Calu3 (cell line): ENCODE measurements at places on chromosomes 16 and 17. TPM values are rescaled to one million over a fixed set of nuclear protein-coding genes. Genes with fewer than 3 reads are reported as not detected.

Gene COIL
- total RNA-seq = 13.4 and 13.5 TPM in 2 replicates

Gene ITGAX
- 1.6 and 3.9 TPM in 2 replicates for total RNA-seq

Gene CDC42EP4
- total RNA-seq = 50.2 and 60.1 TPM in 2 replicates

Gene TUBD1
- 5.0 and 12.6 TPM in 2 replicates for total RNA-seq

Gene RNF222
- not detected in 2 replicates for total RNA-seq

Gene NLRP1
- total RNA-seq = 0.57 and 1.2 TPM in 2 replicates

Gene SEPTIN12
- not detected in 2 replicates for total RNA-seq

Gene KCNJ2
- total RNA-seq = not detected in 2 replicates

Gene BCO1
- 6.6 and 9.1 TPM in 2 replicates for total RNA-seq

Gene NEUROD2
- not detected in 2 replicates for total RNA-seq

Gene CLEC18C
- 1.2 TPM in 2 replicates for total RNA-seq

Gene ZNF423
- not detected in 2 replicates for total RNA-seq

DNA sequence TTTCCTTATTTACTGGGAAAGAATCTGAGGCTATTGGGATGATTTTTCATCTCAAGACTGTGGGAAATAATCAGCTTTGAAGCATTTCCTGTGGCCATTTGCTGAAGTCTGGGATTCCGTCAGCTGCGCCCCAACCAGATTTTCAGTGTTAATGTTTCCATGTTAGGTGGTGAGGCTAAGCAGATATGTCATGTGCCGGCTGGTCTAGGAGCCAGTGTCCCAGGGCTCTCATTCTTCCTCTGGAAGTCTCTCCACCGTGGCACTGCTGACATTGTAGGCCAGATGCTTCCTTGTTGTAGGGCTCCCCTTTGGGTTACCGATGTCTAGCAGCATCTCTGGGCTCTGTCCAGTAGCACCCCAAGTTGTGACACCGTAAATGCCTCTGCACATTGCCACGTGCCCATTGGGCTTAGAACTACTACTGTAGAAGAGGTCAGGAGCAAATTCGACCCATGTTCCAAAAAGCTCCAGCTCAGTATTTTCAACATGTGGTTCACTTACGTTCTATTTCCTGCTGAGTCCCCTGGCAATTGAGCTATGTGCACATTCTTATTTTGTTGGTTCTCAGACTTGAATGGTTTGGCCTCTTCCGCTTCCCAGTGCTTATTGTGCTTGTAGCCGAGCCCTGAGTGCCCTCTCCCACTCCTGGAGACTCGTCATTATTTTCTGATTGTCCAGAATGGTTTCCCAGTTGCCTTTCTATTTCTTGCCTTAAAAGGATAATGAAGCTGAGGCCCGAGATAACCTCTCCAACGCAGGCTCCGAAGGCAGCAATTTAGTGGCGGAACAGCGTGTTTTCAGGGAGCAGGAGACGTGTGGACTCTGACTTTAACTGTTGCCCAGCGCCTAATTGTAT is 82.2 kb downstream of the SPECC1 start:
- peaks cover 98% of the 10 kb centered on the region for H3K27me3 ChIP-seq
- H3K4me3 ChIP-seq = no peak overlapping the region
- no peak overlapping the region for H3K27ac ChIP-seq
- no peaks in the 10 kb centered on the region for H3K4me1 ChIP-seq
- no peaks in the 10 kb centered on the region for H3K36me3 ChIP-seq

GRCh38 chr17:11997147-11997971 is at the start of gene ZNF18:
Gene ZNF18, minus strand, starts transcription at chr17:11997475. Its CDS starts 4,646 bp downstream, at chr17:11992829.
- DNase-seq = peak; percentile 93
- H3K36me3 ChIP-seq = peaks cover 9% of the 10 kb centered on the region
- H3K4me3 ChIP-seq = peak within 1 kb of the TSS; percentile 77
- peaks cover 8% of the 10 kb centered on the region for H3K4me1 ChIP-seq
- peak within 1 kb of the TSS; percentile 76 for H3K27ac ChIP-seq

DNA sequence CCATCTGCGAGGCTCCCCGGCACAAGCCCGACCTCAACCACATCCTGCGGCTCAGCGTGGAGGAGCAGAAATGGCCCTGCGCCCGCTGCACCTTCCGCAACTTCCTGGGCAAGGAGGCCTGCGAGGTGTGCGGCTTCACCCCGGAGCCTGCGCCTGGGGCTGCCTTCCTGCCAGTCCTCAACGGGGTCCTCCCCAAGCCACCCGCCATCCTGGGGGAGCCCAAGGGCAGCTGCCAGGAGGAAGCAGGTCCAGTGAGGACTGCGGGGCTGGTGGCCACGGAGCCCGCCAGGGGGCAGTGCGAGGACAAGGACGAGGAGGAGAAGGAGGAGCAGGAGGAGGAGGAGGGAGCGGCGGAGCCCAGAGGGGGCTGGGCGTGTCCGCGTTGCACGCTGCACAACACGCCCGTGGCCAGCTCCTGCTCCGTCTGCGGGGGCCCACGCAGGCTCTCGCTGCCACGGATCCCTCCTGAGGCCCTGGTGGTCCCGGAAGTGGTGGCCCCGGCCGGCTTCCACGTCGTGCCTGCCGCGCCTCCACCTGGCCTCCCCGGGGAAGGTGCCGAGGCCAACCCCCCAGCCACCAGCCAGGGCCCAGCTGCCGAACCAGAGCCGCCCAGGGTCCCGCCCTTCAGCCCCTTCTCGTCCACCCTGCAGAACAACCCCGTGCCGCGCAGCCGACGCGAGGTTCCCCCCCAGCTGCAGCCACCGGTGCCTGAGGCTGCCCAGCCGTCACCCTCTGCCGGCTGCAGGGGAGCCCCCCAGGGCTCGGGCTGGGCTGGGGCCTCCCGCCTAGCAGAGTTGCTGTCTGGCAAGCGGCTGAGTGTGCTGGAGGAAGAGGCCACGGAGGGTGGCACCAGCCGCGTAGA is 13.1 kb upstream of the PRR35 start:
- no peak for DNase-seq
- no peak overlapping the region for H3K4me3 ChIP-seq
- peaks cover 30% of the 10 kb centered on the region for H3K36me3 ChIP-seq

- no peak overlapping the region for H3K27ac ChIP-seq
- no peak overlapping the region for H3K4me3 ChIP-seq
- H3K36me3 ChIP-seq = no peaks in the 10 kb centered on the region
- peaks cover 17% of the 10 kb centered on the region for H3K27me3 ChIP-seq
Observed at GRCh38 chr17:48148854-48149786, 41.6 kb downstream of the SNX11 start.

DNA sequence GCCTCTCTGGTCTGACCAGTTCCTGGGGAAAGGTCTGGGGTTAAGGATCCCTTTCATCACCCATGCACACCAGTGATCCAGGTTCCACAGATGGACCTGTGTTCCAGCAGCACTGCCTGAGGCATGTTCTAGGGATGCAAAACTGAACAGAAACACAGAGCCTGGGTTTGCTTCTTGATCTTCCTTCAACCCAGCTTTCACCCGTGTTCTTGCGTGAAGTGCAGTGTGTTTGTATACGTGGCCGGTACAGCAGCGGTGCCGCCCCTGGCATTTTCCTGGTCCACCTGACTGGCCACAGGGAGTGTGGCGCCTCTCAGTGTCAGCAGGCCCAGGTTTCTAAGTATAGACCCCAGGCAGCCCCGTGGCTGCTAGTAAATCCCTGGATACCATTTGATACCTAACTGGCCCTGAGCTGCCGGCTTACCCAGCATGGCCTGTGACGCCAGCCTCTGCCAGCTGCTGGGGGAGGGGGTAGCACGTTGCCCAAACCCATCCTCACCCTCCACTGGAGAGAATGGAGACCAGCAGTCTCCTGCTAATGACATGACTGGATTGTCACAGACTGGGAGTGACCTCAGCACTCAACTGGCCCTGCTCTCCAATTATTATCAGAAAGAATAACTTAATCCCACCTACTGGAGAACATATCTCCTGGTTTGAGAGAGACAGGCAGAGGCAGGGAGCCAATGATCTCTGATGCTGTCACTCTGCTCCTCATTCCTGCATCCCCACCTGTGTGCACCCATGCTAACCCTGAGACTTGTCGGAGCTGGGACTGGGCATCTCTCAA is 59.2 kb upstream of the LGALS9 start:
- no peaks in the 10 kb centered on the region for H3K27me3 ChIP-seq
- no peak for DNase-seq
- H3K4me1 ChIP-seq = peaks cover 8% of the 10 kb centered on the region

GRCh38 chr17:59783221-59784047 is 76.0 kb downstream of the VMP1 start:
- DNase-seq = no peak
- H3K36me3 ChIP-seq = peaks cover 33% of the 10 kb centered on the region
- H3K4me1 ChIP-seq = peaks cover 28% of the 10 kb centered on the region
- H3K4me3 ChIP-seq = peak overlapping the region; percentile 54

DNA sequence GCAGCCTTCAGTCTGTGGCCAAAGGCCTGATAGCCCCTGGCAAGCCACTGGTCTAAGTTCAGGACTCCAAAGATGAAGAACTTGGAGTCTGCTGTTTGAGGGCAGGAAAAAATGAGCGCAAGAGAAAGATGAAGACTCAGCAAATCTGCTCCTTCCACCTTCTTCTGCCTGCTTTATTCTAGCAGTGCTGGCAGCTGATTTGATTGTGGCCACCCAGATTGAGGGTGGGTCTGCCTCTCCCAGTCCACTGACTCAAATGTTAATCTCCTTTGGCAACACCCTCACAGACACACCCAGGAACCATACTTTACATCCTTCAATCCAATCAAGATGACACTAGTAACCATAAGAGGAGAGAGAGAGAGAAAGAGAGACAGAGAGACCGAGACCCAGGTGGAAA is 127.6 kb downstream of the UTP18 start:
- no peaks in the 10 kb centered on the region for H3K36me3 ChIP-seq
- peaks cover 99% of the 10 kb centered on the region for H3K27me3 ChIP-seq
- no peak overlapping the region for H3K27ac ChIP-seq
- H3K4me1 ChIP-seq = peaks cover 12% of the 10 kb centered on the region
- no peak for DNase-seq

GRCh38 chr17:78892520-78892919 is 10.5 kb downstream of the CEP295NL start:
- no peak overlapping the region for H3K27ac ChIP-seq
- peaks cover 9% of the 10 kb centered on the region for H3K4me1 ChIP-seq
- H3K27me3 ChIP-seq = no peaks in the 10 kb centered on the region
- H3K36me3 ChIP-seq = peaks cover 21% of the 10 kb centered on the region

DNA sequence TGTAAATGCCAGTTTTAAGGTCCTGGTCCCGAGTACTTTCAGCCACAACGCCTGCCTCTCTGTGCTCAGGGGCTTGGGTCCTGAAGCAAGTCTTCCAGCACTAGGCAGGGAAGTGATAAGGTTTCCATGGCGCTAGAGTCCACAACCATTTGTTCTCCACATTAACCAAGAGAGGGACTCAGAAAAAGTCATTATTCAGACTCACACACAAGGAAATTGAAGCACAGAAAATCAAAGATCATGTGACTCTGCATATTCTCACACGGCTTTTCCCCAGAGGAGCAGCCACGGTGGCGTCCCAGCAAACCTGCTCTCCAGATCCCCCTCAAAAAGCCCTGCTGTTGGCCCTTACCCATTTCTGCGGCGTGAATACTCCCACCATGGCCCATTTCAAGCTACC is 9.7 kb downstream of the ENPP7 start:
- H3K4me1 ChIP-seq = peaks cover 42% of the 10 kb centered on the region
- peak overlapping the region; percentile 45 for H3K4me3 ChIP-seq
- peaks cover 16% of the 10 kb centered on the region for H3K36me3 ChIP-seq
- no peaks in the 10 kb centered on the region for H3K27me3 ChIP-seq
- H3K27ac ChIP-seq = peak overlapping the region; percentile 59

DNA sequence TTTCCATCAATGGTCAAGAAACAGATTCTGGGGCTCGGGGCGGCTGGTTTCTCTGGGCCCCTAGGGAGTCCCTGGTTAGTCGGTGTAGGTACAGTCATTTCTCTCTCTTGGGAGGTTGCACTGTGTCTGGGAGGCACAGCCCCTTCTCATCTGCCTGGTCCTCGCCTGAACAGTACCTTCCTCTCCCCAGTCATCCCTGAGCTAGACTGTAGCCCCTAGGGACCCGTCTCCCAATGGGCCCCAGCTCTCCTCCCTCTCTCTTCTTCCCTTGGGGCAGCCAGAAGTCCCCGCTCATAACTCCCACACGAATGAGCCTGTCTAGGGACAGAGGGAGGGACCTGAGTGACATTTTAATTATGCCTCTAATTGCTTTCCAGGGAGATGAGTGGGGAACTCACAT is 20.2 kb upstream of the CPSF4L start:
- peaks cover 9% of the 10 kb centered on the region for H3K4me1 ChIP-seq
- DNase-seq = no peak
- peaks cover 29% of the 10 kb centered on the region for H3K36me3 ChIP-seq
- H3K27me3 ChIP-seq = no peaks in the 10 kb centered on the region

DNA sequence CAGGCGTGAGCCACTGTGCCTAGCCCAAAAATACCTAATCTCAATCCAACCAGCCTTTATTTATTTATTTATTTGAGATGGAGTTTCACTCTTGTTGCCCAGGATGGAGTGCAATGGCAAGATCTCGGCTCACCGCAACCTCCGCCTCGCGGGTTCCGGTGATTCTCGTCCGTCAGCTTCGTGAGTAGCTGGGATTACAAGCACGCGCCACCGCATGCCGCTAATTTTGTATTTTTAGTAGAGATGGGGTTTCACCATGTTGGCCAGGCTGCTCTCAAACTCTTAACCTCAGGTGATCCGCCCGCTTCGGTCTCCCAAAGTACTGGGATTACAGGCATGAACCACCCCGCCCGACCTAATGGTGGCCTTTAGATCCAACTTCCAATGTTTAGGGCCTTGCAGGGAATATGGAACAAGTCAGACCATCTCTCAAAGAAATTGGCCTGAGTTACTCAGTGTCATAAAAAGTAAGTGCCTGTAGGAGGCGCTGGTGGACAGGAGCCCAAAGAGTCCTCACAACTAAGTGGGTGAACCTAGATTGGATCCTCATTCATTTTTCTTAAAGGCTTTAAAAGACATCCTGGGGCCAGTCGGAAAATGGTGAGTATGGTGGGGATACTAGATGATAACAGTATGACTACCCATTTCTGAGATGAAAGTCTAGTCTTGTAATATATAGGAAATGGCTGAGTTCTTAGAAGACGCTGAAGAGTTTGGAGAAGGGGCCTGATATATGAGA is 4.6 kb downstream of the ZSCAN10 start:
- H3K27ac ChIP-seq = no peak overlapping the region
- peak; percentile 46 for DNase-seq
- H3K4me3 ChIP-seq = no peak overlapping the region
- peaks cover 20% of the 10 kb centered on the region for H3K4me1 ChIP-seq

DNA sequence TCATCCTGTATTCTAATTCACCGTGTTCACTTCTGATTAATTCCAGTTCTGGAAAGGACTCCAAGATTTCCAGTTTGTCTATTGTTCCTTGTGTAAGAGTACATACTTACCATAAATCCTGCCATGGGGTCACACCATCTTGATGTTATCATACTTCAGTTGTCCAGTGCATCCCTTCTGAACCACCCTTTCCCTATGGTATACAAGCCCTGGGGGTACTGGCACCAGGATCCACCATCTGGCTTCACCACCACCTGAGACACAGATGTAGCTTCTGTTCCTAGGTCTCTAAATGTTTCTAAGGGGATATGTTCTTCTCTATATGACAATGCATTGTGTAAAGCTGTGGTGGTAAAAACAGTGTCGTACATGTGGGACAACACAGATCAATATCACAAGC is 21.2 kb downstream of the SGF29 start:
- H3K27me3 ChIP-seq = no peaks in the 10 kb centered on the region
- no peaks in the 10 kb centered on the region for H3K36me3 ChIP-seq
- H3K4me3 ChIP-seq = no peak overlapping the region
- DNase-seq = no peak
- H3K4me1 ChIP-seq = no peaks in the 10 kb centered on the region
